ENCODE measurements at places on chromosomes 5 and 9. TPM values are rescaled to one million over a fixed set of nuclear protein-coding genes. Genes with fewer than 3 reads are reported as not detected.

The IGIP gene
- total RNA-seq, result 1.9 TPM

The ADAM19 gene
- total RNA-seq, result 2.6 TPM

The STOM gene
- 516 TPM for total RNA-seq

DNA sequence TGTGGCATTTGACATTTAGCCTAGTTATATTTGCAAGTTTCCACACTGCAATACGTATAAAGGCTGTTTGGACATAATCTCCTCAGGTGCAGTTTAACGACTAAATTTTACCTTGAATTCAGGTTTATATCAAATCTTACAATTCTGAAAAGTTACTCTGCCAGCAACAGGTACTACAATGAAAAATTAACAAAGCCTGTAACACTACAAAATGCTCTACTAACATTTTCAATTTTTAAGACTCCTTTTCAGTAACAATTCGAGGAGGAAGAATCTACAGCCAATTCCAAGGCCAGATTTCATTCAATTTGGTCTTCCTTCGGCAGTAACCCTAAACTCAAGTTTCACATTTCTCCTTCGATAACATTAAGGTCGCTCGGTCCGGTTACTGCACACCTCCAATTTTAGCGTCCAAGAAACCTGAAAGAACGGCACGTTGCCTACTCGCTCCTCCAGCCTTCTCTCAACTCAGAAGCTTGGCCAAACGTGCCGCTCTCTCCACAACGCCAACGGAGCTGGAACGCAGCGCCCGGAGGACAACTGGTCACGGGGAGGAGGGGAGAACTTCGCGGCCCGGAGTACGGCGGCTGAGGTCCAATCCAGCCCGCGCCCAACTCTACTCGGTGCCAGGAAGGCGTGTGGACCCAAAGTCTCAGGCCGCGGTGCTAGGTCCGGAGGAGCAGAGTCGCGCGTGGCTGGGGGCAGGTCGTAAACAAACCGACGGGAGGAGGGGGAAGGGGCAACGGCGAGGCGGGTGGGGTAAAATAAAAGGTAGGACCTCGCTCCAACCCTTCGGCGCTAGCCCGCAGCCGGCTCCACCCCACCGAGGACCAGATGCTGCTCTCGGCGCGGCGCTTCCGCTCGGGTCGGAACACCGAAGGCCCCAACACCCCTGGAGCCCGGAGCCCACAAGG lies 681 bp downstream of the FNIP1 start:
- peak; percentile 38 for DNase-seq

DNA sequence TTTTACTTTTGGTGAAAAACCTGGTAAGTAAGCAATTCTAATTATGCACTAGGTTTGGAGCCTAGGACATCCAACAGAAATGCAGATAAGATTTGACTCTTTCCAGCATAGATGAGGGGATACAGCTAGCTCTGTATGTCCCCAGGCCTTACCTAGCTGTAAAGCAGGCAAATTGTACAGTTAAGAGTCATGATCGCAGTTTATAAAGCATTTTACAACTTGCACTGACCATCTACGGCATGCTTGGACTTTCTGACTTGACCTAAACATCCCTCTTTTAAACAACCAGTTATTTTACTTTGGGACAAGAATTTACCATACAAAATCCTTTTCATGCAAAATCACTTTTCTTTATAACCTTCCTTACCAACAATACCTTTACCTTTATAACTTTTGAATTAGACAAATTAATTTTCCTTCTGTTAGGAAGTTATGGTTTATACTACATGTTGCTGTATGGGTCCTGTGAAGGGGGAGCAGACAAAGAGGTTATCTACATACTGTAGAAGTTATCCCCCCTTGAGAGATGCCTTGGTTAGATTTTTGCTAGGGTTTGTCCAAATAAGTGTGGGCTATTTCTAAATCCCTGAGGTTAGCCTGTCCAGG lies 36.8 kb downstream of the FGD3 start:
- DNase-seq, result no peak

DNA sequence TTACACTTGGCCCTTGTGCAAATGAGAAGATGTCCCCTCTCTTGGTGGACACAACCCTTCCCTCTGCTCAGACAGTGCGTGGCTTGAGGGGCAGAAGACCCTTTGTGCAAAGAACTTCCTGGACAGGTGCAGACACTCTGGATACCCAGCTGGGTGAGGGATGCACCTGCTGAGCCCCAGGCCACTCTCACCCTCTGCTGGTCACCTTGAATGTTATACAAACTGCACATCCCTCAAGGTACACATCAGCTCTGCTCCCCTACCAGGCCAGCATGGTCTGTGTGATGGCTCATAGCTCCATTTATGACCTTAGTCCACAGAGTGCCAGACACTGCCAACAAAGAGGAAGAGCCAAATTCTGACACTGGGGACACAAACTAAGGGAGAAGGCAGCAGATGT lies 3.1 kb upstream of the DIRAS2 start:
- no peak for DNase-seq

The POC5 gene
- total RNA-seq, result 12.5 TPM

DNA sequence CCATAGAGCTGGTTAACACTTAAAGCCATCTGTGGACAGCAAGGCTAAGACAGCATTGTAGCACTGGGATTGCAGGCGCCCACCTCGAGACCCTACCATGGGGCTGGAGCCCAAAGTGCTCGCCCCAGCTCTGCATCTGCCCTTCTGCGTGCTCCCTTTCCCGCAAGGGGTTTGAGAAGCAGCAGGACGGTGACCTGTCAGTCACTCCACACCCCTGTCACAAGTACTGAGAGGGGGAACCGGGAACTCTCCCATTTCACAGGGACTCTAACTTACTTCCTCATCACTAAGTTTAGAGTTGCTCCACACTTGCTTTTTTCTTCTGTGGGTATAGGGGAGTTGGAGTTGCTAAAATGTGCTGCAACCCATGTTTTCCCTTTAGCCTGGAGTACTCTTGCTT lies 273.2 kb downstream of the SMARCA2 start:
- no peak for DNase-seq

The SH2D3C gene
- total RNA-seq, result 0.11 TPM

The TMC1 gene
- not detected for total RNA-seq

GRCh38 chr5:93092349-93093105 lies 488.5 kb downstream of the NR2F1-AS1 start:
- peak; percentile 25 for DNase-seq

The WDR38 gene
- not detected for total RNA-seq

The RNF44 gene
- total RNA-seq, result 7.7 TPM

- no peak for DNase-seq
Measured at GRCh38 chr9:4137681-4138099, 162.2 kb downstream of the GLIS3 start.

The TTC23L gene
- 0.40 TPM for total RNA-seq

The TMEM267 gene
- 43.4 TPM for total RNA-seq

DNA sequence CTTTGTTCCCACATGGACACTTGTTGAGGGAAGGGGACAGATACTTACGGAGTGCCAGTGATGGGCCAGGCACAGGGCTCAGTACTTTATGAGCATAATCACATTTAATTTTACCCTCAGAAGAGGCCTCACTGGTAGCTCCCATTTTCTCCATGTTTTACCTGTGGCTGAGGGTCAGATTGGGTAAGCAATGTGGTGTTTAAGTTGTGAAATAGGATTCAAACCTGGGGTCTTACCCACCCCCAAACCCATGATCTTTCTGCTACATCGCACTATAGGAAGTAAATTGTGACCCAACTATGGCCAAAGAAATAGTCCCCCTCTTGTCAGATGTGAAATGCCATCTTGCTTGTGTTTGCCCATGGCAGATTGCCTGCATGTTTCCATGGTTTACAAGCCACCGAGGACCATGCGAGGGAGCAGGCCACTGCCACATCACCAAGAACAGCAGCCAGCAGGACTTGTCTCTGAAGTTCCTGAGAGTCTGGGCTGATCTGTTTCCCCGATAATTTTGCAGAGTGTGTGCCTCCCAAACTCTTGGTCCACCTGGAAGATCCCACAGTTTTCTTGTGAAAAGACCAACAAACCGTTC lies 95.4 kb downstream of the MACROH2A1 start:
- no peak for DNase-seq

DNA sequence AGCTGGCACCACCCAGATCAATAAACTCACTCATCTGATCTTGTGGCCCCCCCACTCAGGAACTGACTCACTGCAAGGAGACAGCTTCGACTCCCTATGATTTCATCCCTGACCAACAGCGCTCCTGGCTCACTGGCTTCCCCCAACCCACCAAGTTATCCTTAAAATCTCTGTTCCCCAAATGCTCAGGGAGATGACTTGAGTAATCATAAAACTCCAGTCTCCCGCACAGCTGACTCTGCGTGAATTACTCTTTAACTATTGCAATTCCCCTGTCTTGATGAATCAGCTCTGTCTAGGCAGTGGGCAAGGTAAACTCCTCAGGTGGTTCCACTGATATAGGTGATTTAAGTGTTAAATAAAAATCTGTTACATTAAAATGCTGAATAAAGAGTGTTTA lies 1.9 kb upstream of the TRIM32 start:
- DNase-seq, result no peak

DNA sequence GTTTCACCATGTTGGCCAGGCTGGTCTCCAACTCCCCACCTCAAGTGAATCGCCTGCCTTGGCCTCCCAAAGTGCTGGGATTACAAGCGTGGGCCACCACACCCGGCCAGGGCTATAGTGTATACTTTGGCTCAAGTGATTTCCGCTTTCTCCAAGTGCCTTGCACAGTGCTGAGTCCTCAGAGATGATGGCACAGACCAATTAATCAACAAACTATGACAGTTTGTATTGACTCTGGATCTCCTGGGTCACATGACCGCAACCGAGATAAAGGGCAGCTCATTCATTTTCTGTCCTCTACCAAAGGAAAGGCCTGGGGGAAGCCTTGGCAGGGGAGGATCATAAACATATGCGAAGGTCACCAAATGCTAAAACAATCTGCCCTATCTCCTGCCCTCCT lies 11.4 kb upstream of the LARP1 start:
- peak; percentile 71 for DNase-seq

Measured in SK-MEL-5 (cell line).